ENCODE measurements at places on chromosomes 6 and 20. TPM values are rescaled to one million over a fixed set of nuclear protein-coding genes. Genes with fewer than 3 reads are reported as not detected.

Gene ARHGAP40
- 4.5 TPM for total RNA-seq

Gene CNKSR3
- 23.5 TPM for total RNA-seq

DNA sequence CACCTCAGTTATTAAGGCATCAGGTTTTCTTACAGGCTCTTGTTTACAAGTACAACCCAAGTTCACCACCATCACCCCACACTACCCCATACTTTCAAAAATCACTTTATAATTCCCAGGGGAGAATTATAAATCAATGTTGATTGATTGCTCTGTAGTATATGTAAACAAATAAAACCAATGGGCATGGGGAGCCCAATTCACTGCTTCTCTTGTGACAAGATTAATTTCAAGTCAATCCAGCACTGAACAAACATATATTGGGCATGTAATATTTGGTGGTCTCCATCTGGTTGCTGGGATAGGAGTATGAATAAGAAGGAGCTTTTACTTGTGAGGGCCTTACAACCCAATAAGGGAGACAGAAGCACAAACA, 95.8 kb downstream of the CLVS2 start:
- DNase-seq, result no peak

DNA sequence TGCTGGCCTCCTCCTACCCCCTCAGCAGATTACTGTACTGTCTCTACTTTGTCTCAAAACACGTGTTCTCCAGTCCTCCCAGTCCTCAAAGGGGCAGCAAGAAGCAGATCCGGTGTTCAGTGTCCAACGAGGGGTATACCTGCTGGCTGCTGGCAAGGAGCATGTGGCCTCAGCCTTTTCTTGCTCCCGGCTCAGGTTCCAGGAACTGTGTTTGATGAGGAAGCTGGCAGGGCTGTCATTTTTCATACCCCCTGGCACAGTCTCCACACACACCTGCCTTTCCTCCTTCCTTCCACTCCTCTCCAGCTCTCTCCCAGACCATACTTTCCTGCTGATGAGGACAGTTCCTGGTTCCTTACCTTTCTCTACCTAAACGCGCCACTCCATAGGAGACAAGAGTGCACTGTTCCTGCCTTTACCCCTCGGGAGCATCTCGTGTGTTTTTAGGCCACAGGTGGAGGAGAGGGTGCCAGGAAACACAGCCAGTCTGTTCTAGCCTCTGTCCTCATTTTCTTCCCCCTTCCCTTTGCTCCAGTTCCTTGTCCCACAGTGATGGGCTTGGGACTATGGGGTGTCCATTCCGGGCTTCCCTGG, 77.2 kb downstream of the SSR1 start:
- DNase-seq, result peak; percentile 78

GRCh38 chr6:139029470-139030227, 1.1 kb downstream of the ABRACL start:
- DNase-seq, result peak; percentile 38

DNA sequence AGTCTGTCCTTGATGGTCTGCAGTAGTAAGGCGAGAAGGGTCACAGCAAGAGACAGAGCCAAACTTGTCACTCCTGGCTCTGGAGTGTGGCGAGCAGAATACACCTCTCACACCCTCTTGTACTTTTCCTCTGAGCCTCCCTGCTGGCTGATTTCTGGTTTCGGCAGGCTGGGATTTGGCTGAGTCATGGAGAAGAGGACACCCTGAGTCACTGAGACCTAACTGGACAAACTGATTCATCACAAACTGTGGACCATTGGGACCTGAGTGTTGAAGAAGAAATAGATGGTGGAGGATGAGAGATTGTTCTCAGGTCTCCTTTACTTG, 101.7 kb downstream of the F13A1 start:
- DNase-seq, result no peak

Data from prostate gland (tissue), 2 donors.